ENCODE measurements at places on chromosomes 13 and 19.
A peak's percentile ranks its signal among the peaks of the same experiment; 100 is the strongest.

DNA sequence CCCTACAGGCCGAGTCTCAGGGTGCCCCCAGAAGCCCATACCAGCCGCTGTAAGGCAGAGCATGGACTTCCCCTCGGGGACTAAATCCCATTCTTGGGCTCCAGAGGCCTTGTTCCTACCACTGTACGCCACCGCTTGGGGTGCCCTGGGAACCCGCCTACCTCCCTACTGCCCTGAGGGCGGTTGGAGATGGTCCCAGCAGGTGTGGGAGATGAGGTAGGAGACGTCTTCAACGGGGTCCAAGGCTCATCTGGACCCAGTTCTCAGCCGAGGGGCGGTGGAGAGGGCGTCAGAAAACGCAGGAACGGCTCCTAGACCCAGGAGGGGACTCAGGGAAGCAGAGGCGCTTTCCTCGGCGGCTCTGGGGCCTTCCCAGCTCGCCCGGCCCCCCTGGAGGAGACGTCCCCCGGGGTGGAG is 833 bp upstream of the ZIK1 start:
- DNase-seq = no peak

GRCh38 chr19:35142606-35143230 is 337 bp upstream of the FXYD7 start:
- DNase-seq = no peak

- no peak for DNase-seq
These were observed 102.1 kb downstream of the IRS2 start for GRCh38 chr13:109684084-109684823.

GRCh38 chr19:31294189-31294588 is 55.0 kb downstream of the TSHZ3 start:
- no peak for DNase-seq

GRCh38 chr13:79796136-79796535 is 315.2 kb downstream of the NDFIP2 start:
- no peak for DNase-seq

DNA sequence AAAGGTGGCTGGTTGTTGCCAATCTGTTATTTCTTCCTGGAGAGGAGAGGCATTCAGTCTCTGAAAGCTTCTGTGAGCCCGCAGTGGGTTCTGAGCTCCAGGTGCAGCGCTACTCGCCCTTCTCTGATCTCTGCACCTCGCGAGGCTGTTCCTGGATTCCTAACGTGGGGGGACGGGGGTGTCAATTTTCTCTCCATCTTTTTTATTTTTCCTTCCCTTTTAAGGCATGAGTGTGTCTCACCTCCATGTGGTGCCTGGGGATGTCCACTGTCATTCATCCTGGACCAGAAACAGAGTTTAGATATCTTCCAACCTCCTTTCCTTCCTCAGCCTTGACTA is 626 bp downstream of the ZNF233 start:
- DNase-seq = no peak

GRCh38 chr19:28981518-28981917 is 231.4 kb downstream of the UQCRFS1 start:
- no peak for DNase-seq

DNA sequence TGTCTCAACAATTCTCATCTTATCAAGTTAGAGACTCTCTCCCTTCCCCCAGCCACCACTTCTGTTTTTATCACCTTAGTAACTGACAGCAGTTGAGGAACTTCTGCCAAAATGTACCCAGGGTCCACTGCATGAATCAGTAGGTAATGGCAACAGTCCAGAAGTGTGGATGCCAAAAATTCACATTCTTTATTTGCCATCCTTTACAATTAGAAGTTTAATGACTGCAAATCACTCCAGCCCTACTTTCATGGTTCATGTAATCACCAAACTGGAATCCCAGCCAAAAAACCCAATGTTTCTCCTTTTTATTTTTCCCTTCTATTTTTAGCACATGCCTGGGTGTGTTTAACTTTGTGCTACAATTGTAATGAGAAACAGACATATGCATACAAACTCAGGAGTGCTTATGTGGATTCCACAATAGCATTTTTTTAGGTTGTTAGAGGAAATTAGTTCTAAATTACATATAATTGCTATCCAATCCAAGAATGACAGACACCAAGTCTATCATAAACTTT is 243.5 kb downstream of the RGCC start:
- DNase-seq = peak; percentile 85

GRCh38 chr19:41999071-41999877 is 5.2 kb upstream of the ATP1A3 start:
- DNase-seq = no peak

GRCh38 chr13:110559429-110559943 is 2.0 kb downstream of the RAB20 start:
- DNase-seq = no peak

DNA sequence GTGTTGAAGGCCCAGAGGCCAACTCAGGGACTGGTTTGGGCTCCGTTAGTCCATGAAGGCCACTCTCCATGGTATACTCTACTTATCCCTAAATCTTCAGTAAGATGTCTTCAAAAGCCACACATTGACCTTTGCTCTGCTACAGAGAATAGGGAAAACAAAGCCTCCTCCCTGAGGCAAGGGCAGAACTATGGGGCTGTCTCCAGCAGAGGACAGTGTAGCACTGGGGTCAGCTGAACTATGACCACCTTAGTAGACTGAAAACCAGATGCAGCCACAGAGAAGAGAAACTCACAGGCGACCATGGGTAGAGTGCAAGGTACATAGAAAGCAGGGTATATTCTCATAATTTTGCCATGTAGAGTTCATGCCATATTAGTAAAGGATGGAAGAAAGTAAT is 587.4 kb downstream of the LMO7 start:
- no peak for DNase-seq

GRCh38 chr13:95356916-95357315 is 55.7 kb upstream of the ABCC4 start:
- DNase-seq = no peak

- no peak for DNase-seq
These were observed 29.0 kb upstream of the RNF17 start for GRCh38 chr13:24734950-24735349.

DNA sequence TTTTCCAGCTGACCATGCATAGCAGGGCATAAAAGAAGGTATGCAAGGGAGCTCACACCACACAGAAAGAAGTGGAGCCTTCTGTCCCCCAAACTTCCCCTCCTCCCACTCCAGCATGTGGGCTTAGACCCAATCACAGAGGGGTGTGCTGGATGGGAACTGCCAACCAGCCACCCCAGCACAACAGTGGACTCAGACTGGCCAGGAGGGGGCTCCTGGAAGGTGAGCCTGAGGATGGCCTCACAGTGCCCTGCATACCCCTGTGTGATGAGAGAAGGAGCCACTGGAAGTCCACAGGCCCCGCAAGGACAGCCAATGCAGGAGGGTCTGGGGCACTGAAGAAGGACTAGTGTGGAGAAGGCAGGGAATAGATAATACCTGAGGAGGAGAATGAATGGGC is 106.9 kb upstream of the SERP2 start:
- DNase-seq = no peak

GRCh38 chr19:30064771-30065494 is 122.9 kb downstream of the URI1 start:
- DNase-seq = no peak

DNA sequence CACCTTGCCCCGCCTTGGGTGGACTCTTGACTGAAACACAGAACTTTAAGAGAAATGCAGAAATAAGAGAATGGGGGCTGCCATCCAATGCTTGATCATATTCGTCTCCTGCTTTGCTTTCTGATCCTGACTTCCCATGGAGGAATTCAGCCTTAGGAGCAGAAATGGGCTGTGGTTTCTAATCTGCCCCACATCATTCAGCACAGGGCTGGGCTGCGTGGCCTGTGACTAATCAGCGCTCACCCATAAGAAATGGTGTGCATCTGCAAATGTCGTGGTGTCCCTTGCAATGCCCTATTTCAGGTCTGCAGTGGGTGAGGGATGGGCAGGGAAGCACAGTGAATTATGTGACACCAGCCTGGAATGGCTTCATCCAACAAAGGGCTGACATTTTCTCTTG is 60.7 kb upstream of the URI1 start:
- no peak for DNase-seq

DNA sequence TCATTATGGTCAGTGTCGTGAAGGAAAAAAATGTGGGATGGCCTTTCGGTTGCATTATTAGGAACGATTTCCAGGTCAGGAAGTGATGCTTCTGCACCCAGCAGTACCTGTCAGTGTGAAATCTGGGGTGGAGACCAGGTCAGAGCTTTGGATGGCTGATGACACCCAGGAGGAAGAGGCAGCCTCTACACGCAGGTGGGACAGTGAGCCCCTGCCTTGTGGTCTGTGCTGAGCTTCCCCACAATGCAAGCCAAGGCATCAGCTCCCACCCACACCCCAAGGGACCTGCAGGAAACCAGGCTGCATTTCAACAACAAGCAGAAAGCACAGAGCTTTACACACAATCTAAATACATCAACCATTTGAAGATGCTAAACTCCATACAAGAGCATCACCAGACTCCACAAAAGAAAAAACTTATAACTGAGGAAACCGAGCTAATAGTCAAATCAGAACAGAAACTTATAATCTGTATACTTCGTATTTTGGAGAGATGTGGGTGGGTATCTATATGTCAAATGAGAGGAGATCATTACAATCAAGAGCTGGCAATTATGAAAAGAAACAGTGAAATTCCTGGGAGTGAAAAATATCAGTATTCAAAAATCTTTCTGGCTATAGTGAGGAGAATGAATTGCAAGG is 130.1 kb downstream of the ZDHHC20 start:
- DNase-seq = no peak

DNA sequence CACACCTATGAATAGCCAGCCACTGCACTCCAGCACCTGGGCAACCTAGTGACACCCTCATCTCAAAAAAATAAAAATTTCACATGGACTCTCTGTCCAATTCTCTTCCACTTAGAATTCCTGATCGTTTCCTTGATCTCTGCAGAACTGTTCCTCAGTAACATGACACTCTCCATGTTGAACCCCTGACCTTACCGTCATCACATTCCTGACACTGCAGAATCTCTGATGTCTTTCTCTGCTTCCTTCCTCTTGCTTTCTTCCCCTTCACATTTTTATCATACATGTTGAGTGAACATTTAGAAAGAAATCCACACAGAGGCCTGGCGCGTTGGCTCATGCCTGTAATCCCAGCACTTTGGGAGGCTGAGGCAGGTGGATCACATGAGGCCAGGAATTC is 15.0 kb downstream of the ZNF114 start:
- DNase-seq = no peak

GRCh38 chr19:45283443-45284033 is 32.5 kb downstream of the MARK4 start:
- no peak for DNase-seq

GRCh38 chr19:43616306-43616705 is 3.1 kb downstream of the ZNF428 start:
- DNase-seq = no peak

DNA sequence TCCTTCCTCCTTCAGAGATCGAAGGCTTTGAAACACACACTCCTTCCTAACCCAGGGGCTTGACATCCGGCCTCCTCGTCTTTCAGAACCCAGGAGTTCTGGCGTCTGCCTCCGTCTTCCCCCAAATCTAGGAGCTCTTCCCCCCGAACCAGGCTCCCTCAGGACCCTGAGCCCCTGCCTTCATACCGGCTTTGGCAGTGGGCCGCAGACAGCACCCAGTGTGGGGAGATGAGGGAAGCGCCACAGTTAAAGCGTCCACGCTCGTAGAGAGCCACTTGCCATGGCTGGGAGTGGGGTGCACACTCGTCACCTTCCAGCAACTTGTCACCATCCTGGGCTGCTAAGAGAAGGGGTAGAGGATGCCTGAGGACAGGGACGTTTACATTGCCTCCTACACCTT is 3.9 kb upstream of the KLK1 start:
- DNase-seq = no peak

- no peak for DNase-seq
These were observed 1036.5 kb downstream of the SLITRK5 start for GRCh38 chr13:88707646-88708045.

DNA sequence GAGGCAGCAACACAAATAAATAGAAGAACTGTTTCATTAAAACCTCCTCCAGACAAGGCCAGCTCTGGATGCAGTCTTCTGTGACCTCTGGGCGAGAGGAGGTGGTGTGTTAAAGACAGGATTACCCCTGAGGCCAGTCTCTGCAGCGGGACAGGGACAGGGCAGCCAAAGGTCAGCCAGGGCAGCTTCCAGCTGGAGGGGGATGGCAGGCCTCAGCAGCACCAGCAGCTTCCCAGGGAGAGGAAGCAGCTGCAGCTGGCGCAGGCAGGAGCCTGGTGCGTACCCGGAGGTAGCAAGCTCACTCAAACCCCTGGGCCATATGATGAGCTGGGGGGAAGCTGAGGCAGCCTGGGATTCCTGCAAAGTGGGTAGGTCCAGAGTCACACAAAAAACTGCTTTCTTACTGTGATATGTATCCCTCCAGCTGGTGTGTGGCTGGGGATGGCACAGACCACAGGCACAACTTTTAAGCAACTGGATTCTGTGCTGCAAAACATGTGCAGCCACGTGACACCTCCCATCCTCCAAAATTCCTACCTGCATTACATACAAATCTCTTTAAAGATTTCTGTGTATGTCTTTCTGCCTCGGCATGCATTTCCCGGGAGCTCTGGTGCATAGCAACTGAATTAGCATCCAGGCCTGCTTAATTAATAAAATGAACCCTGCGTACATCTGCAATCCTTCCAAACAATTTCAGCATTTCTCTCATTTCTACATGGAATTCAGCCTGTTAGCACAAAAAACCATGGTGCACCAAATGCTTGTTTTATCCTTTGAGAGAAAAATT is 238.3 kb upstream of the MAB21L1 start:
- DNase-seq = no peak

DNA sequence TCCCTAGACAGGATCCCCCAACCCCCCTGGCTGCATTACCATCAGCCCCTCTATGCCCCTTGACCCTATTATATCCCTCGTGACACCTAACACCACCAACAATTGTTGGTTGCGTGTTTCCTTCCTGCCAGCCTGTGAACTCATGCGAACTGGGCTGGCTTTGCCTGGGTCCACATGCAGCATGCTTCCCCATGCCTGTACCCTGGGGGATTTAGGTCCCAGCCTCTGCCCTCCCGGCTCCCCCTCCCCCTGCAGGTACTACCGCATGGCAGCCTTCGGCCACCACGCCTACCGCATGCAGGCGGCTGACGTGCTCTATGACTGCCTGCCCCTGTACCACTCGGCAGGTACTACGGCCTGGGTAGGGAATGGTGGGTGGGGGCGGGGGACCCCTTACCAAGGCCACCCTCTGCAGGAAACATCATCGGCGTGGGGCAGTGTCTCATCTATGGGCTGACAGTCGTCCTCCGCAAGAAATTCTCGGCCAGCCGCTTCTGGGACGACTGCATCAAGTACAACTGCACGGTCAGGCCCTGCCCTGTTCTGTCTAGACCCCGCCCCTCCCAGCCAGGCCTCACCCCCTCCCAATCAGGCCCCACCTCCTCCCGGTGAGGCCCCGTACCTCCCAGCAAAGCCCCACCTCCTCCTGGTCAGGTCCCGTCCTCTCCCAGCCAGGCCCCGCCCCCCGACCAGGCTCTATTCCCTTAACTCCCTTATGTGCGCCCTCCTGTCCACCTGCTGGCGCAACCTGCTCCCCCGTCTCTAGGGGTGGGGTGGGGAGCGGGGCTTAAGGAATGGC is 18.5 kb downstream of the SLC27A1 start:
- no peak for DNase-seq

DNA sequence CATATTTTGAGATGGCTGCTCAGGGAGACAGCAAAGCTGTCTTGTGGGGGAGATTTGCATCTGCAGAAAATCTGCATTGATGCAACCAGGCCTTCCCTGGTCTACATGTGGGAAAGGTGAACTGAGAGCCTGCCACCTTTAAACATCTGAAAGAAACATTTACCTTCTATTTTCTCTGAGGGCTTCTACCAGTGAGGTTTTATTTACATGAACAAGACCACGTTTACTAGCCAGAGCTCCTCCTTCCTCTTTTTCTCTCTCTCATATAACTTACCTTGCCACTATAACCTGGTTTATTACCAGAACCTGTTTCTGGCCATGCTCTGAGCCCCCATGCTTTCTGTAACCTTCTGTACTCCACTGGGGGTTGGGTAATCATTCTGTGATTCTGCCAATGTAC is 14.4 kb upstream of the RUBCNL start:
- DNase-seq = no peak

All from NCI-H2081 treated with DMSO at 0.1 percent for 48 hours (cell line).